ENCODE measurements at places on chromosomes 1 and 21.

DNA sequence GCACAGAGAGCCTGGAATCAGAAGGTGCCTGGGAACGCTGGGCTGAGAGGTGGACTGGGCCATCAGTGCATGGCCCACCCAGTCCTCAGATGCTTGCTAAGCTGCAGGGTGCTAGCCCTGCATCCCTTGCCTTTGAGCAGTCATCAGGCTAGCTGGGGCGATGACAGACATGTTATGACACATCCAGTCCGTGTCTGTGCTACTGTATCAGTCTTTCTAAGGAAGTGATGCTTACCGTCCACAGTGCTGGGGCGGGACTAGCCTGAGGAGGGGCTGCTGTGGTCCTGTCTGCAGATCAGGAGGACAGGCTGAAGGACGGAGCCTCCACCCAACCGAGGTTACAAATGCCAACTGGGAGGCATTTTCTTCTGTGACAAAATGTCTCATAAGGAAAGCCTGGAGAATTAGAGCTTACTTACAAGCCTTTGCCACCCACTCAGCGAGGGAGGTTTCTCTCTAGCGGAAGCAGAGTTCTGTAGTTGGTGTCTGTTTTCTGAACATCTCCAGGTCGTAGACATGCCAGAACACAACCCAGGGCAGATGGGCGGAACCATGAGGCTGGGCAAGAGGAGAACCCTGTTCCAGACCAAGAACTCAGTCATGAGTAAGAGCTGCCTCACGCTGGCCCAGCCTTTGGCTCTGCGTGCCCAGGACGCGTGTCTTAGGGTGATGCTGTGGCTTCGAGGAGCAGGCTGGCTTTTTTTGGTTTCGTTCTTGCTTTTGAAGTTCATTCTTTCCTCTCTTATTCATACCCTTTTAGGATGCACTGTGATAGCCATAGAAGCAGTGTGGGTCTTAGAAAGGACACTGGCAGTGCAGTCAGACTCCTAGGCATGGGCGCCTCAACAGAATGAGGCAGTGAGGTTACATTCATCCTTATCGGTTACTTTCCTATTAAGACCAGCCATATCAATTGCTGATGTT lies 14.3 kb downstream of the SLFNL1 start:
- DNase-seq = no peak

- DNase-seq = peak; percentile 94
These were observed 12.6 kb downstream of the ZC3H12A start for GRCh38 chr1:37486680-37487618.

GRCh38 chr1:92972409-92973129 lies 11.3 kb upstream of the DIPK1A start:
- DNase-seq = no peak

- no peak for DNase-seq
These were observed 101.8 kb downstream of the ADARB1 start for GRCh38 chr21:45176141-45176540.

DNA sequence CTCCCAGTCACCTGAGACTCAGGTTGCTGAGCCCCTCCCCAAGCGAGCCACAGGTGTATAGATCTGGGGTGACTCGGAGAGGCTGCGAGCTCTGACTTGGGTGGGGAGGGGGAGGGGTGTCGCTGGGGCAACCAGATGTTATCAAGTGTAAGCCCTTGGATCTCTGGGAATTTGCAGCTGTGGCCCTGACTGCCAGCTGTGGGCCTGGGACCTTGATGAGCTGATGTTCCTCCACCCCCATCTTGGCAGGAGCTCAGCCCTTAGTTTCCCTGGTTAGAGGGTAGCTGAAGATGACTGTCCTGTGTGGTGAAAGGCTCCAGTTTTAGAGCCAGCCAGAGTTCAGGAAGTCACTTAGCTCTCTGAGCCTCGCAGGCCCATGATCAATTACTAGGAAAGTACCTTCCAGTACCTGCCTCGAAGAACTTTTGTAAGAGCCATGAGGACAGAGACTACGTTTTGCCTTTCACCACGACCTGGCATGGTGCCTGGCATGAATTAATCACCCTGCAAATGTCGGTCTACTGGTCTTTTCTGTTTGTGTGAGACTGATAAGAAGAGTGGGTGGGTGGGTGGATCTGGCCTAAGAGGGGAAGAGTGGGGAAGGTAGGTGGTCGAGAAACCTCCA lies 55.8 kb downstream of the YARS1 start:
- no peak for DNase-seq

DNA sequence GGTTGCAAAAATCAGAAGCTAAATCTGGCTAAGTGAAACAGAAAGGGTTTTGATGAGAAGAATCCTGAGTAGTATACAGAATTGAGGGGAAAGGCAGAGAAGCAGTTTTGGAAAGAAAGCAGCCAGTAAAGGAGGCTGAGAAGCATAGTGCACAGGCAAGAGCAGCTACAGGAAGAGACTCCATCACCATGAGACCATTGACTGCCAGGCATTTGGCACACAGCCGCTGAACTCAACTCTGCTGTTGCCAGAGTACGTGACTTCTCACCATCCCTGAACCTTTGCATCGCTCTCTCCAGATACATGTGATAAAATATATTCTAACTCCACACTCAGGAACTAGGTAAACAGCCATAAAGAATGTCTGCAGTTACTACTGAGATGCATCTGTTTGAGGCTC lies 128.3 kb upstream of the C1orf21 start:
- no peak for DNase-seq

All from vagina (tissue), 2 donors.